Fibroblast of skin of abdomen (primary cell): ENCODE measurements at places on chromosomes 11 and 22.

- DNase-seq = no peak
These were observed 896.2 kb downstream of the BRD1 start for GRCh38 chr22:48931452-48931851.

GRCh38 chr11:102220728-102221467 lies 96.4 kb upstream of the BIRC3 start:
- peak; percentile 73 for DNase-seq

- DNase-seq = no peak
These were observed 38.5 kb upstream of the PPARA start for GRCh38 chr22:46111645-46112306.

DNA sequence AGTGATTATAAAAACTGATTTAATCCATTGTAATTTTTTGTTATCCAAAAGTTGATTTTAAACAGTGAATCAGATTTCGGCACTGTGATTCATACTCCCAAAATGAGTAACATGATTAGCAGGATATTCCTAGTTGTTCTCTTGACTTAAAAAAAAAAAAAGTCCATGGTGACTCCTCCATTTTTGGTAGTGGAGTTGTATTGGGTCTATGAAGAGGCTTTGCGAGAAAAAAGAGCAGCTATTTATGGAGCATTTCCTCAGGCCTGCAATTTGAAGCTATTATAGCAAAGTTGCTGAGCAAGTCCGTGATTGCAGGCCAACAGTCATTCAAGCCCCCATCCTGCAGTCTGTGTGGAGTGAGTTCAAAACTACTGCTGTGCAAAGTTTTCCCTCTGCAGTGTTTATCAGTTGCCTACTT lies 28.8 kb downstream of the YAP1 start:
- peak; percentile 96 for DNase-seq

DNA sequence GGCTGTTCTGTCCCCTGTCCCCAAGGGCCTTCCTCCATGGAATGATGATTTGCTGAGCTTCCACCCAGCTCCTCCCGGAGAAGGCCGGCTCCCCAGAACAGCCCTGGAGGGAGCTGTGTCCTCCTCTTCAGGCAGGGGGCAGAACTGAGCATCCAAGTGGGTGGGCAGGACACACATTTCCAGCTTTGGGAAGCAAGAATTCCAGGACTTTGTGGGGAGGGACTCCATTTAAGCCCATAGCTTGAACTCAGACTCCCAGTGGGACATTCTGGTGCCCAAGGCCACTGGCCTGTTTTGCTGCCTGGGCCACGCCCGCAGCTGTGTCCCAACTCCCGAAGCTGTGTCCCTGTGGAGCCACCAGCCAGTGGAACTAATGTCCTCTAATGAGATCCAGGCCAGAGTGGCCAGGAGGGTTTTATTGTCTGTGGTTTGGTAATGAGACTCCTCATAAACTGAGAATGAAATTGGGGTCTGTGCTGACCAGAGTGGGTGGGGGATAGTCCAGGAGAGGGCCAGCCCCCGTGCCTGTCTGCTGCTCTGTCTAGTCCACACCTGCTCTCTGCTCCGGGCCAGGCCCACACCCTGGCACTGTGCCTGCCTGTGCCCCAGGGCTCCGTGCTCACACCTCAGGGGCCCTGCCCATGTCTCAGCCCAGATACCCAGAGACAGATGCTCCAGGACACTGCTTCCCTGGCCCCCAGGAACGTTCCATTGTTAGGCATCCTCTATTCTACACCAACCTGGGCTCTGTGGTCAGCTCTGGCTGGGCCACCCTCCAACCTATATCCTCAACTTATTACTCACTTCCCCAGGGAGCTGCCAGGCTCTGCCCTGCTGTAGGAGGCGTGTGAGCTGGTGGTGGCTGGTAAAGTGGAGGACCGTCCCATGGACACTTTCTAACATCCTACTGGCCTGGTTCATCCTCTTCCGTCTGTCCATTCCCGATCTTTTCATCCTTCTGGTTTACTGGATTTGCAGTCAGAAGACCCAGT lies 7.6 kb downstream of the NECTIN1 start:
- DNase-seq = no peak

DNA sequence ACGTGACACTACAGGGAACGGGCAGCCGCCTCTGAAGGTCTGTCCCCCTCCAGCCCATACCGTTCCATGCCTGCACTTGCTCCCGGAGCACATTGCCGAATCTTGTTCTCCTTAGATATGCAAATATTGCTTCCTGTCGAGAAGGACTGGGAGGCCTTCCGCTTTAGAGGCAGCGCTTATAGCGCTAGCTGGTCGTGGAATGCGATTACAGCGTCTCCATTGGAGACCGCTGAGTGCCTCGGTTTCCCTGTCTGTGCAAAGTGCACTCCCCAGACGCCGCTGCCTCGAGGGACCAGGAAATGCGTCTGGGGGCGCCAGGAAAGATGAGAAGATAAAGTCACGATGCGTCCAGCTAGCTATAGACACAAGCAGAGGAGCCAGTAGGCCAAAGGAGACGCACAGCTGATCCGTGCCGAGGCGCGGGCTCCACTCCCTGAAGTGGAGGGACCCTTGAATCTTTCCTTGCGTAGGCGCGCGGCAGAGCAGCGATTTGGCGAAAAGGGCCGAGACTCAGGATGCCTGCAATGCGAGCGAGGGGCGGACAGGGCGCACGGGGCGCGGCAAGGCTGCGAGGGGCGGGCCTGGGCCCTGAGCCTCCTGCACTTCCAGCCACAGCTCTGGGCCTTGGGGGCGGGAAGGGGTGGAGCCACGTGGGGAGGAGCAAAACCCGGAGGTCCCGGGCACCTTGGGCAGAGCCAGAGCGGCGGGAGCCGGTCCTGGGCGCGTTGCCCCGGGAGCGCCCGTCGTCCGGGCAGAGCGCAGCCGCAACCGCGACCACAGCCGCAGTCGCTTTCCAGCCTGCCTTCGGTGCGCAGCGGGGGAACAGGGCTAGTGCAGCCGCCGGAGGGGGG lies at the start of gene RASSF10:
Gene RASSF10, plus strand, starts transcription at position 692 of the 851 bp plus-strand sequence. CDS start 261 bp downstream, outside the sequence.
- DNase-seq = no peak
